ENCODE measurements at places on chromosomes 1 and 21.

DNA sequence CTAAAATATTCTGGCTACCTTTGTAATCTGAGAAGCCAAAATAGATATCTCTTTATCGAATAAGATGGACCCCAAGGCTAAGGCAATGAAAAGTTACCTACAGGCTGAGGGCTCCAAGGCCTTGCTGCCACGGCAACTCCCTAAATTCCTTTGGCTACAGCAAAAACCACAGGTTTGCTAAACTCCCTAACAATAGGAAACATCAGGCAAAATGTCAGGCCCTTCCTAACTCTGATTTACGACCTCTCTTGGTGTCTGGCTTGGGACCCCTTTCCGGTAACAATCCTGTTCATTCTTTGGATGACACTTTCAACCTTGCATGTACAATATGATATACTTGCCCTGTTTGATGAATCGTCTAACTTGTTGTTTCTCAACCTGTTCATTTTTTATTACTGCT is 11.3 kb upstream of the OR2T8 start:
- DNase-seq, result no peak

DNA sequence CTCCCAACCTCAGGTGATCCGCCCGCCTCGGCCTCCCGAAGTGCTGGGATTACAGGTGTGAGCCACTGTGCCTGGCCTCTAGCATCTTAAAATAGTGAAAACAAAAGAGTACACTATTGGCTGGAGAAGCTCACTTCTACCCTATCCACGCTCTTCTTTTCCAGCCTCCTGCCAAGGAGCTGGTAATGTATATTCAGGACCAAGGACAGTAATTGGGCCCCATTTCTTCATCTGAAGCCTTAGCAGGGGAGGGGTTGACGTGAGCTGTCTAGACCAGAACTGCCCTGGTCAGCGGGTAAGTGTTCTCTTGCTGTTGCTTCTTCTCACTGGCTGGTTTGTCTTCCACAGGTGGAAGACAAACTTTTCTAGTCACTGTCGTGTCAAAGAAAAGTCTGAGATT is 70.2 kb downstream of the DNM3 start:
- no peak for DNase-seq

GRCh38 chr1:227558732-227559262 is 4.6 kb upstream of the ZNF678 start:
- no peak for DNase-seq

GRCh38 chr1:107877092-107877491 is 87.9 kb downstream of the VAV3 start:
- no peak for DNase-seq

DNA sequence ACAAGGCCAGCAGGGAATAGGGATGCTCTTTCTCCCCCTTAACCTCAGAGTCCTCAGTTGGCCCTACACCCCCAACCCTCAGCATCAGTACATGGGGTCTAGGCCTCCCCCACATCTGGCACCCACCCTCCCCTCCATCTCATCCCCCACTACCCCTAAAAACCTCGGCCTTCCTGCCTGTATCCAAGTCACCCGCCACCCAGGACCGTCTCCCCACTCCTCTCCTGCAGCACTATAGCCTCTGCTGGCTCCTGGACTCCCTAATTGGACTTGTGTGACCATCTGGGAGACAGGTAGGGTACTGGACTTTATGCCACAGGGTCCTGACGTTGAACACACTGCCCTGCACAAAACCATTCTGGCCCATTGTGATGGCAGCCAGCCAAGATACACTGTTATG is 6.0 kb downstream of the RSPH1 start:
- DNase-seq, result no peak

DNA sequence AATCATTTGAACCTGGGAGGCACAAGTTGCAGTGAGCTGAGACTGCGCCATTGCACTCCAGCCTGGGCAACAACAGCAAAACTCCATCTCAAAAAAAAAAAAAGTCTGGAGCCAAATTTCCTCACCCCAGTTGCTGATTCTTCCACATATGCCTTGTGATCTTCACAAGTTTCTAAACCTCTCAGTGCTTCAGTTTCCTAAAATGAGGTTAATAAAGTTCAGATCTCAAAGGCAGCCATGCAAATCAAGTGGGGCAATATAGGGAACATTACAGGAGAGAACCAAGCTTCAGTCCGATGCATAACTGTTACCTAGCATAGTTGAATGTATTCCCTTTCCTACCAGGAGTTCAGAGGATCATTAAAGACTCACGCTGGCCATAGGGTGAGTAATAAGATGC is 4.8 kb downstream of the ITLN1 start:
- no peak for DNase-seq

- no peak for DNase-seq
Measured at GRCh38 chr1:71222668-71223067, 141.8 kb upstream of the ZRANB2 start.
